ENCODE measurements at places on chromosomes 4 and X. TPM values are rescaled to one million over a fixed set of nuclear protein-coding genes. Genes with fewer than 3 reads are reported as not detected.

The KCND1 gene
- total RNA-seq: 7.2 TPM

The PNMA3 gene
- total RNA-seq: 1.8 TPM

The ARHGAP36 gene
- total RNA-seq: not detected

The TLR1 gene
- 5.9 TPM for total RNA-seq

The CD38 gene
- 3.0 TPM for total RNA-seq

The EGF gene
- total RNA-seq: not detected

The CT83 gene
- not detected for total RNA-seq

The TMSB15B gene
- 11.1 TPM for total RNA-seq

The TRMT10A gene
- 10.1 TPM for total RNA-seq

The MAGIX gene
- total RNA-seq: 1.5 TPM

The MAGEA9B gene
- total RNA-seq: not detected

The PPP4R3C gene
- not detected for total RNA-seq

The ASB12 gene
- total RNA-seq: not detected

The FAM90A26 gene
- not detected for total RNA-seq

The ZNF718 gene
- total RNA-seq: 1.7 TPM

The SORCS2 gene
- total RNA-seq: 0.26 TPM

The SGCB gene
- total RNA-seq: 24.0 TPM

The NR3C2 gene
- 7.1 TPM for total RNA-seq

The SLITRK2 gene
- total RNA-seq: not detected

The RENBP gene
- total RNA-seq: 4.9 TPM

The TBC1D8B gene
- 1.5 TPM for total RNA-seq

The CT45A10 gene
- total RNA-seq: not detected

The CTAG2 gene
- not detected for total RNA-seq

The TMEM271 gene
- not detected for total RNA-seq

The ADH7 gene
- total RNA-seq: not detected

The CLDN24 gene
- total RNA-seq: not detected

The PASD1 gene
- total RNA-seq: not detected

The GSPT2 gene
- 8.0 TPM for total RNA-seq

The ZNF674 gene
- 3.0 TPM for total RNA-seq

The CYTL1 gene
- total RNA-seq: not detected

The ZNF157 gene
- total RNA-seq: 3.1 TPM

The NIPAL1 gene
- total RNA-seq: 1.3 TPM

The GAGE12E gene
- total RNA-seq: not detected

The FHIP1A gene
- total RNA-seq: not detected

The ARSH gene
- 0.26 TPM for total RNA-seq

Data from activated T-helper 17 cell treated with anti-CD3 and anti-CD28 coated beads, Interleukin-2, amount 50 U/mL, for 72 hours (primary cell).